Astrocyte of the spinal cord (primary cell): ENCODE measurements at places on chromosomes 12 and 14.

- no peak for DNase-seq
These were observed 9.1 kb downstream of the ABCD4 start for GRCh38 chr14:74293606-74294005.

- DNase-seq, result no peak
These were observed 36.1 kb downstream of the LTBP2 start for GRCh38 chr14:74575936-74576335.

DNA sequence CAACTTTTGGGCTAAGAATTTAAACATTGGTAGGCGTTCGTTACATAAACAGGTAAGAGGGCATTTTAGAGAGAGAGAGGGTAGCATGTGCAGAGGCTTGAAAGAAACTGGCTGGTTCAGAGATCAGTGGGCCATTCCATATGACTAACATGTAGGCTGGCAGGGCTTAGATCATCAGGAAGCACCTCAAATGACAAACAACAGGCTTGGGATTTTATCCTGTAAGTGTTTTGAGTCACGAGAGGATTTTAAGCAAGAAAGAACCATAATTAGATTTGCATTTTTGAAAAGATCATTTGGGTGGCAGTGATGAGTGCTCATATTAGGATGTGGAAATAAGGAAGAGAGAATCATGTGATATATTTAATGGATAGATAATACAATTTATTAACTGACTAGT, 8.7 kb upstream of the PLEKHA5 start:
- no peak for DNase-seq

GRCh38 chr12:44847888-44848702, 28.0 kb downstream of the NELL2 start:
- DNase-seq, result no peak

DNA sequence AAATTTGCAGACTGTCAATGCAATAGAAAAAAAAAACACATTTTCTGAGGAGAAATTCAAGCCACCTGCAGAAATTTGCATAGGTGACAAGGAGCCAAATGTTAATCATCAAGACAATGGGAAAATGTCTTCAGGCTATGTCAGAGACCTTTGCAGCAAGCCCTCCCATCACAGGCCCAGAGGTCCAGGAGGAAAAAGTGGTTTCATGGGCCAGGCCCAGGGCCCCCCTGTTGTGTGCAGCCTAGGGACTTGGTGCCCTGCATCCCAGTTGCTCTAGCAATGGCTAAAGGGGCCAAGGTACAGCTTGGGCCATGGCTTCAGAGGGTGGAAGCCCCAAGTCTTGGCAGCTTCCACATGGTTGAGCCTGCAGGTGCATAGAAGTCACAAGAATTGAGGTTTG, 60.6 kb downstream of the TC2N start:
- DNase-seq, result no peak

DNA sequence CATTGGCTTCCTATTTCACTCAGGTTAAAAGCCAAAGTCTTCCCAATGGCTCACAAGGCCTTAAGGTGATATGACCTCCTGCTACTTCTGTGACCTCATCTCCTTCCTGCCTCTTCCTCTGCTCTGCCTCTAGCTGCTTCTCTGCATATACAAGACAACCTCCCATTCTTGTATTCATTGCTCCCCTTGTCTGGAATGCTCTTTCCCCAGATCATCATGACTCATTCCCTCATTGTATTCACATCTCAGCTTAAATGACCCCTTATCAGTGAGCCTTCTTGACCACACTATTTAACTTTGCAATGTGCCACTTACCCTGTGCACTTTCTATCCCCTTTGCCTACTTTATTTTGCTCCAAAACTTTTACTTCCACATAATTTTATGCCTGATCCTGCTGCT, 90.2 kb downstream of the PPP1R12A start:
- DNase-seq, result peak; percentile 71

- DNase-seq, result no peak
These were observed 7.7 kb downstream of the ZNF605 start for GRCh38 chr12:132948146-132949066.

DNA sequence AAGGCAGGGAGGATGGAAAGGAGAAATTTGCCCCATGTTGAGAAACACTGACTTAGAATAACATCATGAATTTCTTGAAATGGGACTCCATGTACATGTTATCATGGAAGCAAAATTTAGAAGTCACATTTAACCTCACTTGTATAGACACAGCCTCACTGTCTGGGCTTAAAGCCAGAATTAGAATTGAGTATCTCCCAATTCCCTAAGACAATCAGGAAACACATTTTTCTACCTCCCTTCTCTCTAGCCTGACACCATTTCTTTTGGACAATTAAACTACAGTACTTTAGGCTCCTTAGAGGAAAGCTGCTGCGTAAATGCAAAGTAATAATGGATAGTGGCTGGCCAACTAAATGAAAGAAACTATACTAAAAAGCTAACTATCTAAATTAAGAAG, 795.5 kb downstream of the C12orf50 start:
- DNase-seq, result peak; percentile 11

DNA sequence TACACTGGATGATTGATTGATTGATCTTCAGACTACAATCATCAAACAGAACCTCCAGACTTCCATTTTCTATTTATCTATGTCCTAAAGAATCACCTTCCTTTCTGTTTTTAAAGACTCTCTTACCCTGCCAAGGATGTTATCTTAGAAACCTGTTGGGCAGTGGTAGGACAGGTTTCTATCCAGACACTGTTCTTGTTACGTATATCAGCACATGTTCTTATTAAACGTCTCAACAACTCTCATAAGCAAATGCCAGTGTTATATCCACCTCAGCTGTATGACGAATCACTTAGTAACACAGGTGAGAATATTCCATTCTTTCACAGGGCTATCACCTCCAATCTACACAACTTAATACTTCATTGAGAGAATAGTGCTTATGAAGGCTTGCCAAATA, 40.2 kb upstream of the RPL10L start:
- DNase-seq, result no peak

- DNase-seq, result no peak
These were observed 1.4 kb downstream of the PLXNC1 start for GRCh38 chr12:94149781-94150239.

GRCh38 chr12:64877363-64878004, 53.0 kb downstream of the TBC1D30 start:
- DNase-seq, result no peak

GRCh38 chr14:93540235-93540634, 109.5 kb downstream of the UNC79 start:
- DNase-seq, result no peak

DNA sequence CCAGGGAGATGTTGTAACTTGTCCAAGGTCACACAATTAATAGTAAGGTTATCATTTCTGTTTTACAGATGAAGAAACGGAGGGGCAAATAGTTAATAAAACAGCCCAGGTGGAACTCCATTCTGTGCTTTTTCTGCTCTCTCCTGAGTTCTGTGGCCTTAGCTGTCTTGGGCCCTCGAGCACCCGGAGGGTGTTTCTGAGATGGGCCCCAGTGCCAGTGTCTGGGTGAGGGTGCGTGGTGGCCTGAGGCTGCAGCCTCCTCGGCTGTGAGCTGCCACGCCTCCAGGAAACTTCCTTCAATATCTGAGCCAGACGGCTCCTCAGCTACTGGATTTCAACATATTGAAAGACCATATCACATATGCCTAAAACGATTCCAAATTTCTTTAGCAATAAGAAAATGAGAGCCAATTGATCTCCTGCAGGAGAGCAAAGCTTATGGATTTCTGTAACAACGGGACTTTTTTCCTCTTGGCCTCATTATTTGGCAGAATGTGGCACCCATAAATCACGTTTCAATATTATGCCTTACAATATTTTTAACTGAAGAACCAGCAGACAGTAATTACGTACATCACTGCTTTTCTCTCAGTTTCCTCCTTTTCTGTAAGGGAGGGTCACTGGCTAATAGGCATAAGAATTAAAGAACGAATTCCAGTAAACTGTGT, 74.8 kb upstream of the DICER1 start:
- DNase-seq, result no peak

DNA sequence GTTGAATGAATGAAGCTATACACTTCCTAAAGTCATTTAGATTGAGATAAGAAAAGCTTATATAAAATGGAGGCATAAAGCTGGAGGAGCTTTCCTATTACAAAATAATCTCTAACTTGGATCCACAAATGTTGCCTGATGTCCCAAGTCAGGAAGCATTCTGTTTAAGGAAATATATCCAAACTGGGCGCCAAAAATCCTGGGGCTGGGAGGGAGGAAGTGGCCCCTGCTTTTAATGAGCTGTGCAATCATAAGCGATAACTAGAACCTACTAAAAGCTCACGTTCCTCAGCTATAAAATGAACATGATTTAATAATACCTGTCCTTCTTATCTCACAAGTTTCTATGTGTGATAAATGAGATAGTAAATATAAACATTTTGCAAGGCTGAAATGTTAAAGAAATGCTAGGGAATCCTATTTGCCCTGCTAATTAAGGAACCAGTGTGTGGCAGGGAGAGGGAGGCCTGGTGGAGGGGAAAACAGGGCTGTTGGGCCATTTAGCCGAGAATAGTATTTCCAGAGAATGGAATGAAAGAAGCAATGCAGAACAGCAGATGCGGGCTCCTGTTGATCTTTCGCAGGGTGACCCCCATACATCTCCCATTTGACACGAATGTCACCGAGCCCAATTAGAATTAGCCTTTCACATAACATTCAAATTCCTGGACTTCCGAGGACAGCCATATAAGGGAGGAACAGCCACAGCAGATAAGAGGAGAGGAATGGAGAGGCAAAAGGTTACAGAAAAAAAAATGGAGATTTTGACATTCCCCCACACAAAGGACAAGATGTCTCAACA, 25.9 kb downstream of the DUSP6 start:
- DNase-seq, result no peak

DNA sequence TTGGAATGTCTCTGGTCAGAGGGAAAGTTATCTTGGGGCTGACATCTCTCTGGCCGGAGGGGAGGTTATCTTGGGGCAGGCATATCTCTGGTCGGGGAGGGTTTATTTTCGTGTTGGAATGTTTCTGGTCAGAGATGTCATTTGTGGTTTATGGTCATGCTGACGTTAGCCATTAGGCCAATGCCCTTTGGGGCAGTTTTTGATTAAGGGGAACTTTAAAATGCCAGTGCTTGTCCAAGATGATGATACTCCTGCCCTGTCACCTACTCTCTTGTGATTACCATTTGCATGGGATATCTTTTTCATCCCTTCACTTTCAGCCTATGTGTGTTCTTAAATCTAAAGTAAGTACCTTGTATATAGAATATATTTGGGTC, 29.0 kb upstream of the A2M start:
- DNase-seq, result no peak

- DNase-seq, result peak; percentile 29
These were observed 582 bp downstream of the SGPP1 start for GRCh38 chr14:63727231-63727735.

DNA sequence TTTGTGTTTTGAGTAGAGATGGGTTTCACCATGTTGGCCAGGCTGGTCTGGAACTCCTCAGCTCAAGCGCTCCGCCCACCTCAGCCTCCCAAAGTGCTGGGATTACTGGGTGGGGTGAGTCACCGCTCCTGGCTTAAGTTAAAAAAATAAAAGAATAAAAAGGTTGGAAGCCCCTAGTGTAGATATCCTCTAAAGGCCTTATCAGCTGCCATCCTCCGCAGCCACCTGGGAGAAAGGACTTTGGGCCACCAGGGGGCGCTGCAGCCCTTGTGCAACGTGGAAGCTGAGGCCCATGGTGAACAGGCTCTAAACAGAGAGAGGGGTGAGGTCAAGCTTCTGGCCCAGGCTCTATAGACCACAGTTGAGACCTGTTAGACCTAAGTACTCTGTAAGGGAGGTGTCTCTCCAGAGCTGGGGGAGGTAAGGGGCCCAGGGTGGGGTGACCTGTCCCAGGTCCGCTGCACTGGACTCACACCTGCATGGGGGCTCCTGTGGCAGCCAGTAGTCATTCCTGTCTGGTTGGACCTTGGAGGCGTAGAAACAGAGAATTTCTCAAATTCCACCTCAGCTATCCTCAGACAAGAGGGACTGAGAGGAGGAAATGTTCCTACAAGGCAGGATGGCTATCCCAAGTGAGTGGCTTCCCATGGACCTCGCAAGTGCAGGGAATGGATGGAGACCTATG, 14.0 kb upstream of the RACGAP1 start:
- DNase-seq, result peak; percentile 70

- no peak for DNase-seq
These were observed 70.4 kb upstream of the RIC8B start for GRCh38 chr12:106704081-106704480.

DNA sequence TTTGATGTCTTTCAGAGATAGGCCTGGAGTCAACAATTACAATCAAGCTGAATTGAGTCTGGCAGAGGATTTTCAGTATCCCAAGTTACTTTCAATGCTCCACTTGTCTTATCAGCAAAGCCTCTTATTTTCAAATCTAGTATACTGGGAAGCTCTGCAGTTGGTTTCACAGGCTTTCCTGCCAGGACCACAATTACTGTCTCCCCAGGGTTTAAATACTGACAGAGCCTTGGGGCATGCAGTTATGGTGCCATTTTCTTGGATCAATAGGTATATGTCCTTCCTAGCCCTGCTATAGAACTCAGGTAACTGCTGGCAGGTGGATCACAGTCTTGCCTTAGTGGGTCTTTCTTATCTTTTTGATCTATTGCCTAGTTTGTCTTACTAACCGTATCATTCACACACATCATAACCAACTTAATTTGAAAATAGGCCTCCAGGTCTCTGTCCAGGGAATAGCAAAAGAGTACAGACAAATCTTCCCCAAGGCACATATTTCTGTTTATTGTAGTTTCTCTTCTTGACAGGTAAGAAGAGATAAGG, 22.4 kb upstream of the RNU6-8 start:
- DNase-seq, result no peak

DNA sequence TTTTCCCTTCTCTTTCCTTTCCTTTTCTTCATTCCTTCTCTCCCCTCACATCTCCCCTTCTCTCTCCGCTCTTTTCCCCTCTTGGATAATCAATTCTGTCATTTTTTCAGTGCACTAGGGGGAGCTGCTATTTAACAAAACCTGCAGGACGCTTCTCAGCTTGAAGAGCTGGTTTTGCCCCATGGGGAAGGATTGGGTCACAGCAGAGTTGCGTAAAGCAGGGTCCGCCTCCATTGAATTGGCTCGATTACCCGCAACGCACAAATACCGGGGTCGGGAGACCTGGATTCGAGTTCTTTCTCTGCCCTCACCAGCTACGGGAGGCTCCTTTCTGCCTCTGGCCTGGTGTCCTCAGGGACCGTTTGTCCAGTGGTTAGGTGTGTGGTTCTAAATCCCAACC, 42.1 kb upstream of the CHGA start:
- peak; percentile 3 for DNase-seq

DNA sequence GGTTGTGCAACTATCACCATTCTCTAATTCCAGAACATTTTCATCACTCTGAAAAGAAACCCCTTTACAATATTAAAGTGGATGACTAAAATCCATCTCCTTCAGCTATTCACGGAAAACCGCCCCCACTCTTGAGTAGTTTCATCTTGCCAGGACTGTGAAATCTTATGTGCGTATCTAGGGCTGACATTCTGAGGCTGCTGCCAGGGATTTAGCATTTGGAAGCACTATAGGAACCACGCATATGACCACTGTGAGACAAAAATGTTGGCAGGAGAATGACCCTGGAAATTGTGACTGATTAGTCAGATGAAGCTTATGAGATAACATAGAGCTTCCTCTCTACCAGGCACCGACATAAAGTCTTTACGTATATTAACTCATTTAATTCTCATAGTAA, 305.2 kb upstream of the PDE3A start:
- no peak for DNase-seq

- peak; percentile 9 for DNase-seq
These were observed 85.4 kb downstream of the WSCD2 start for GRCh38 chr12:108214486-108214885.

- peak; percentile 80 for DNase-seq
These were observed 97.9 kb downstream of the RFLNA start for GRCh38 chr12:124392667-124393413.
